ENCODE measurements at places on chromosomes 12 and 14.

- DNase-seq, result no peak
These were observed 21.2 kb upstream of the DLGAP5 start for GRCh38 chr14:55212634-55213033.

GRCh38 chr14:64685371-64686281 lies 18.6 kb upstream of the PLEKHG3 start:
- no peak for DNase-seq

DNA sequence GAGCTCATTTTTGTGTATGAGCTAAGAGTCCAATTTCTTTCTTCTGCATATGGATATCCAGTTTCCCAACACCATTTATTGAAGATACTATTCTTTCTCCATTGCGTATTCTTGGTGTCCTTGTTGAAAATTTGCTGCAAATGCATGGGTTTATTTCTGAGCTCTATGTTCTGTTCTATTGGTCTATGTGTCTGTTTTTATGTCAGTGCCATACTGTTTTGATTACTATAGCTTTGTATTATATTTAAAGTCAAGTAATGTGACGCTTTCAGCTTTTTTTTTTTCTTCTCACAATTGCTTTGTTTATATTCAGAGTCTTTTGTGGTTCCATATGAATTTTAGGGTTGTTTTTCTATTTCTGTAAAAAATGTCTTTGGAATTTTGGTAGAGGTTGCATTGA lies 247.1 kb upstream of the TBX3 start:
- no peak for DNase-seq

GRCh38 chr12:91857813-91858542 lies 287.7 kb downstream of the BTG1 start:
- no peak for DNase-seq

- DNase-seq, result no peak
These were observed at the start of gene NAV3 for GRCh38 chr12:77830583-77831351. NAV3 (plus strand) TSS chr12:77830894; CDS start chr12:77831462, 568 bp downstream.

DNA sequence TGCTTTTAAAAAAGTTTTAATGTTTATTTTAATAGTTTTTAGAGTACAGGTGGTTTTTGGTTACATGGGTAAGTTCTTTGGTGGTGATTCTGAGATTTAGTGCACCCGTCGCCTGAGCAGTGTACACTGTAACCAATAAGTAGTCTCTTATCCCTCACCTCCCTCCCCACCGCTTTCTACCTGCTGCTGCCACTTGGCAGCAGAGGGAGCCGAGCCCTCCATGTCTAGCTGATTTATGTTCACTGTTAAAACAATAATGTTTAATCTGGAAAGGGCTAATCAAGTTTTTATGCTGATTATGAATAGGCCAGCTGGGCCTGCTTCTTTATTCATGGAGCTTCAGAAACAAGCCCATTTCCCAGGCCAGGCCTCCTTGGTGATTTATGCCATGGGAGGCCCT lies 73.1 kb downstream of the ADCK1 start:
- DNase-seq, result no peak

DNA sequence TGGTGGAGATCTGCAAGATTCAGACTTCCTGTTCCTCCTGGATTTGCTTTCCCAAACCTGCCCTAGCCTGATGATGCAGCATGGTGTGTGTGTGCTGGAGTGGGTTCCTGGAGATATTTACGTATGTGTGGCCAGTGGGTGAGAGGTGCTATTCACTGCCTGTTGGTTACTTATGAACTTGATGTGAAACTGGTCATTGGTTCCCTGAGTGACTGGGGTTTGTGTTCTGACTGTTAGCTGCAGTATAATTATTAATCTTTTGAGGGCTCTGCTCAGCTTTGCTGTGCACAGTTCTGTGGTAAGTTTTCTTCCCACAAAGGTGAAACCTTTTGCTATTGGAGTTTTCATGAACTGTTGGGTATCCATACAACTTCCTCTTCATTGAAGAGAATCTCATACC lies 541.8 kb upstream of the FBXO33 start:
- no peak for DNase-seq

DNA sequence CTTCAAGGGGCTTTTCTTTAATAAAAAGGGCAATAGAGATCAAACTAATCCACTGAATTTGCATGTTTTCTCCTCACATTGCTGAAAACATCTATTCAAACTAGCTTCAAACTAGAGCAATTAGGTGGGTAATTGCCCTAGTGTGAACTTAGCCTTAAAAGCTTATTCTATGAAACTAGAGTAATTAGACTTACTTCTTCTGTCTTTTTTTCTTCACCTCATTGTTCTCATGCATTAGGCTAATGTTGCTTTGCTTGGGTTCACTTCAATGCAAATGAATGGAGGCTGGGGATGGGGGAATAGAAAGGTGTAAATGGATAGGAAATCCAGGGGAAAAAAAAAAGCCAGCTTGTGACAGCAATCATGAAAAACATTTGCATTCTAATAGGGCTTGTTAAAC lies 414.8 kb upstream of the LMO3 start:
- no peak for DNase-seq

GRCh38 chr12:98939350-98939749 lies 294.3 kb downstream of the APAF1 start:
- DNase-seq, result no peak

DNA sequence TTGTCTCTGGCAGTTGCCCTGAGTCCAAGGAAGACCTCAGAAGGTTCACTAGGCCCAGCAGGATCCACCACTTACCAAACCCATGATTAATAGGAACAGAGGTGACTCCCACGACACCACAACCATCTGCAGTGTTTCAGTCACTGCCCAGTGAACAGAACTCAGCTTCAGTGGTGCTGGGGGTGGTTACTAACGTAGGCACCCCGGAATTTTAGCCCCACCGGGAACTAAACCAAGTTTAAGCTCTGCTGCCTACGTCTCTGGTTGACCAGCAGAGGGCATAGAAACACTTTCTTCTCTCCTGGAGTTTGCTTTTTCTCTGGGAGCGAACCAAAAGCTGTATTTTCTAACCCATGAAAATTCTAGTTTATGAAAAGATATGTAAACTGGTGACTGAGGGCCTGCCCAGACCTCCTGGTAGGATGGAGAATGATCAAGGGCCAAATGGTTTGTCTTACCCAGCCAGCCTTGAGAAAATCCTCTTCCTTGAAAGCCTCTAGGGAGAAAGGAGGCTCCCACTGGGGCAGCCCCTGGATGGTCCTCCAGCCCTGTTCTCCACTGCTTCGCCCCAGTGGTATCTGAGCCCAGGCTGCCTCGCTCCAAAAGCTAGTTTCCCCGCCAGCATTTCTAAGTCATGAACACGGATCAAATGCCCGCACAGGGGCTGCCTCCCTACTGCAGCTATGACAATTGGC lies 379.8 kb downstream of the DPF3 start:
- no peak for DNase-seq

GRCh38 chr12:27437839-27438238 lies 8.7 kb upstream of the SMCO2 start:
- no peak for DNase-seq

GRCh38 chr12:22248571-22249115 lies 85.9 kb downstream of the ST8SIA1 start:
- no peak for DNase-seq

- no peak for DNase-seq
These were observed 38.0 kb upstream of the PPFIA2 start for GRCh38 chr12:81797100-81797499.

DNA sequence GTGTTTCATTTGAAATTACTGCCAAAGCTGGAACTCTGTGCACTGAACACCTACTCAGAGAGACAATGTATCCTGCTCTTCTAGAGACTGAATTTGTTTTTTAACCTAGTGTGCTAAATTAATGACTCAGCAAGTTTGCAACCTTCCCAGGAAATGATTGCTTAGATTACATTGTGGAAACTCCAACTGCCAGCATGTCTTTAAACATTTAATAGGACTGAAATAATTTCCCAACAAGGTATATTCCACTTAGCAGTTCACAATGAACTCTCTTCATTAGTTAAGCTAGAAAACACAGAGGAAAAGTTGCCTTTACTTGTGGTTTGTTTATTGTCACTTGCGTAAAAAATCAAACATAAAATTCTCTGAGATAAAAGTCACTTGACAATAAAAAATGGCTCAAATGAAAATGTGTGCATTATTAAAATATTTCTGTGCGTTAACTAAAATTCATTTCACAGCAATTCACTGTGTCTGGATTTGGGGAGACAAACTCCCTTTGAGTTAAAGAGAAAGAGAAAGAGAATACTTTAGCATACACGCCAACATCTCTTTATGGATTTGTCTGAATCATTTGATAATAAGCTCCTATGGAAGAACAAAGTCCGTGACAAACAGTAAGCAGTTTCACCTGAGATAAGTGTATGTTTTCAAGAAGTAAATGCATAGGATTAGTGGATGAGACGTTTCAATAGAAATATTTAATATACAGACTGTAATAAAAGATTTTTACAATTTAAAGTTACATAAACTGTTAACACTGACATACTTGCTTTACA lies 284.0 kb downstream of the PRKD1 start:
- DNase-seq, result no peak

DNA sequence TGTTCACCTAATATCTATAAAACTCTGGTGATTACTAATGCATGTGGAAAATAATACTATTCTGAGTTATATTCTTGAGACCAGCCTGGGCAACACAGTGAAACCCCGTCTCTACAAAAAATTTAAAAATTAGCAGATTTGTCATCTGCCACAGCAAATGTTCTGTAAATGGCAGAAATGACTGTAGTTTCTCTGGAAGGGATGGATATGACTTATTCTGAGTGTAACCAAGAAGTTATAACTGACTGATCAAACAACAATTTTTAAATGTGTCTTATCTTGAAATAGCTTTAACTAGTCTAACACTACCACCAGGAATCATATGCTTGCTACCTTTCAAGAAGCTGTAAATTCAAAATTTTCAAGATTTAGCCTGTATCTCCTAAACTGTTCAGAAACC lies 88.7 kb downstream of the PLBD1 start:
- no peak for DNase-seq
